ENCODE measurements at places on chromosomes 4 and X. TPM values are rescaled to one million over a fixed set of nuclear protein-coding genes. Genes with fewer than 3 reads are reported as not detected.

Gene QRFPR
- total RNA-seq, result not detected

Gene NALF2
- total RNA-seq, result not detected

GRCh38 chr4:1208266-1208961 lies 36.0 kb upstream of the SPON2 start:
- no peak for DNase-seq

Gene MAPK10
- 18.6 TPM for total RNA-seq

Gene DGKK
- total RNA-seq, result not detected

Gene NEUROG2
- 0.03 TPM for total RNA-seq

GRCh38 chr4:13117185-13117584 lies 367.0 kb downstream of the RAB28 start:
- DNase-seq, result no peak

- DNase-seq, result no peak
Measured at GRCh38 chr4:91973479-91974153, 330.1 kb upstream of the GRID2 start.

Gene BBS12
- 3.3 TPM for total RNA-seq

GRCh38 chr4:3371033-3372001 lies 70.5 kb upstream of the HGFAC start:
- no peak for DNase-seq

DNA sequence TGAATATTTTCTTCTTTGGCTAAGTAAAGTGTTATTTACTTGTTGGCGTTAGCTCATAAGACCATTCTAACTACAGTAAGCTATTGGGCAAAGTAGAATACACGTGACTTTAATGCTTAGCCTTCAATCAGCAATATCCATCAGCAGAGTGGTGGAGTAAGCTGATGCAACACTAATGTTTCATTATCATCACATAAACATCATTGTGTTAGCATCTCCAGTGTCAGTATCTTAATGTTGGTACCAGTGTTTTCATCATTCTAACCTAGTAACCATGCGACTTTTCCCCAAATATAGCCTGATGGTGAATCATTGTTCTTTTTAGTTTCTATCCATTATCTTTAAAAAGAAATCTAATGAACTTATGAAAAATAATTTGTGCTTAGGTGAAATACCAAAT lies 48.5 kb downstream of the APOOL start:
- DNase-seq, result no peak

DNA sequence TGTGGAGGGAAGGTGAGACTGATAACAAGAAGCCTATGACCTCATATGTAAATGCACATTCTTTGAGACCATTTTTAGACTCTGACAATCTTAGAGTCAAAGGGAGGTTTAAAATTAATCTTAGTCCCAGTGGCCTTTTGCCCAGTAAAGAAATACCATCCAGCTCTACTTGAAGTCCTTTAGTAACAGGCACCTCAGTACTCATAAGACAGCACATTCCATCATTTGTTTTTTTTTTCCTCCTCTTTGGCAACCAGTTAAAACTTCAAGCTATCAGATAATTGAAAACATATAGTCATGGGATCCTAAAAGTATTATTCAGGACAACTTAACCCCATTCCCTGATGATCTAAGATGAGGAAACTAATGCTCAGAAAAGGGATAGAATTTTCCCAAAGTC lies 4.6 kb downstream of the EDA2R start:
- DNase-seq, result no peak

Gene MOB1B
- 12.9 TPM for total RNA-seq

GRCh38 chrX:130321550-130321949 lies 18.2 kb upstream of the SLC25A14 start:
- DNase-seq, result no peak

- DNase-seq, result no peak
Measured at GRCh38 chr4:184776821-184777220, 42.9 kb upstream of the CENPU start.

Gene CMC4
- total RNA-seq, result 25.1 TPM

Gene SPACA5
- total RNA-seq, result not detected
